ENCODE measurements at places on chromosomes 5 and 9. TPM values are rescaled to one million over a fixed set of nuclear protein-coding genes. Genes with fewer than 3 reads are reported as not detected.

Gene PRELID2
- total RNA-seq, result 0.29 TPM

GRCh38 chr9:135245482-135246247 lies 158.2 kb downstream of the OLFM1 start:
- no peak for DNase-seq

GRCh38 chr5:142048272-142048671 lies 35.4 kb upstream of the GNPDA1 start:
- no peak for DNase-seq

- DNase-seq, result no peak
These were observed 338.6 kb upstream of the TNC start for GRCh38 chr9:115456515-115456914.

Gene FOXE1
- not detected for total RNA-seq

DNA sequence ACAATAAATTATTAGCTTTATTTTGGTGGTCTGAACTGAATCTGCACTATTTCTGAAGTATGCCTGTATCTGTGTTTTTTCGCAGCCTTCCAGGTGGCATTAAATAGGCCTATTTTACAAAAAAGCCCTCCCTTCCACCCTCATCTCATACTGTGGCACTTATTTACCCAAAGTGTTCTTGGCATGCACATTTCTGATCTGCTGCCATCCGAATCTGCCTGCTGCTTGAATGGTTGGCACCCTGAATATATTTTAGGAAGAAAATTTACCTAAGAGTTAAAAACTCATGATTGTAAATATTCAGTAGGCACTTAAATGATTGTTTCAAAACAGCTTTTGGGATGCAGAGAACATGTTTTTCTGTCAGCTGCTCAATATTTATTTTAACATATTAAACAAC lies 150.1 kb downstream of the SLC28A3 start:
- DNase-seq, result no peak

GRCh38 chr5:85263125-85263524 lies 878.4 kb upstream of the EDIL3 start:
- no peak for DNase-seq

DNA sequence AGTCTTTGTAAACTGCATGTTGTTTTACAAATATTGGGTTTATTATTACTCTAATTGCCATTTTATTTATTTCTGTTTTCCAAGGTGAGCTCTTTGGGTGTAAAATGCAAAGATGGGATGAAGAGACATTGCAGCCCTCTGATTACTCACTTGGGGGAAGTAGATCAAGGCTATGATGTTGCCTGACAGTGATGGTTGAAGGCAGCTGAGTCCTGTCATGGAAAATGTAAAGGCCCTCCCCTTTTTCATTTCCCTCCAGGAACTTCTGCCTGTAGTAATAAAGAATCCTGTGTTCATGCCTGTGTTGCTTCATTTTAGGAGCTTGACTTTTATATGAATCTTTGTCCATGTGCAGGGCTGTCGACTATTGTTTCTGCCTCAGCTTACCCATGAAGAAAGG lies 605.4 kb upstream of the CLINT1 start:
- DNase-seq, result no peak

Gene SPARC
- 14.5 TPM for total RNA-seq

GRCh38 chr9:14358523-14358922 lies 44.6 kb upstream of the NFIB start:
- DNase-seq, result no peak

Gene PCDHB4
- total RNA-seq, result 0.19 TPM

- DNase-seq, result no peak
These were observed 14.1 kb downstream of the ERP44 start for GRCh38 chr9:100084734-100085133.

- peak; percentile 19 for DNase-seq
These were observed 17.5 kb upstream of the ROPN1L start for GRCh38 chr5:10424124-10424731.

DNA sequence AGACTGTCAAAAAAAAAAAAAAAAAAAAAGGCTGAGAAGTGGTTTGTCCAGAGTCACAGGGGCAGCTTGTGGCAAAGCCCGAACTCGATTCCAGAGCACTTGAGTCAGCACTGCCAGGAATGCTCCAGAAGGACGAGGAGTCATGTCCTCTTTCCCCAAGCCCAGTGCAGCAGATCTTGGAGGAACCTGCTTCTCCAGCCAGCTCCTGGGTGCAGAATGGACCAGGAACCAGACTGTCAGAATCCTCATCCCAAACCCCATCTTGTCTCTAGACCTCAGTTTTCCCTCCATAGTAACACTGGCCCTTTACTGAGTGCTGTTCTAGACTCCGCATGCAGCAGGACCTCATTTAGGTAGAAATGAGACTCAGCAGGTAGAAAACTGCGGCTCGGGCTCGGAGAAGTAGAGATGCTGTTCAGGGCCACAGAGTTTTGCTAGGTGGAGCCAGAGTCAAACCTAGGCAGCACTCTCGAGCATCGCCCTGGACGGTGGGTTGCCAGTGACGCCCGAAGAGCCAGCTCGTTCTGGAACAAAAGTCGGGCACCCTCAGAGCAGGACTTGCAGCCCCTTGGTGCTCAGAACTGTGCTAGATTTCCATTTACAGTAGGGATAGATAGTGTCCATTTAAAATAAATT lies 15.4 kb downstream of the CD74 start:
- DNase-seq, result no peak

Gene IFNK
- not detected for total RNA-seq

- DNase-seq, result no peak
These were observed 44.1 kb downstream of the DPYSL3 start for GRCh38 chr5:147465747-147466146.

DNA sequence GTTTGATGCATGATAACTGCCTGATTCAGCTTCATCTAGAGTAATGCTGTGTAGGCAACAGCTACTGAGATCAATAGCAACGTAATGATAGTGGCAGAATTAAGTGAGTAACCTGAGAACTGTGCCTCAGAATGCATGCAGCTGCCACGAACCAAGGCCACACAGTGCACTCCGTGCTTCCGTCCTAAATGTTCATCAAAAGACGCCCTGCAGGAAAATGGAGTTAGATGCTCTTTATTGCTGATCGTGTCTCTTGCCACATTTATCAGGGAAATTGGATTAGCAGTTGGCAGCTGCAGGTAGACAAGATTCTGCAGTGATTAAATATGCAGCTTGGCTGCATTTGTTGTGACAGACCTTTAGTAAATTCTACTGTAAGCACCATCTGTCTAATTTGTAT lies 107.7 kb upstream of the TLX3 start:
- no peak for DNase-seq

DNA sequence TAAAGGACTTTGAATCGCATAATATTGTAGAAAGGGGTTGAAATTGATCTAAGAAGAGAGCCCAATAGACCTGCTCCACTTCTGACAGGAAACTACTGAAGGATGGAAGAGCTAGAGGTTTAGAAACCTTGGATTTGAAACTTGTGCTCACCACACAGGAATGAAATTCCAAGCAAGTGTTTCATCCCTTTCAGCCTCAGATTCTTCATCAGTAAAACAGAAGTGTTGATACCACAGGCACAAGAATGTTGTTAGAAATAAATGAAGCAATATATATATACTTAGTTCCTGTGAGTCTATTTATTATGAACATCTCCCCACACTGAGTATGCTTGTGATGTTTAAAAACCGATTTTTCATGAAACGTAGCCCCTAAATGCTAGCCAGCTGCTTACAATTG lies 43.8 kb downstream of the PRRC1 start:
- DNase-seq, result no peak

Gene FBP2
- total RNA-seq, result not detected

GRCh38 chr5:134526483-134527155 lies 1.1 kb downstream of the JADE2 start:
- peak; percentile 57 for DNase-seq

DNA sequence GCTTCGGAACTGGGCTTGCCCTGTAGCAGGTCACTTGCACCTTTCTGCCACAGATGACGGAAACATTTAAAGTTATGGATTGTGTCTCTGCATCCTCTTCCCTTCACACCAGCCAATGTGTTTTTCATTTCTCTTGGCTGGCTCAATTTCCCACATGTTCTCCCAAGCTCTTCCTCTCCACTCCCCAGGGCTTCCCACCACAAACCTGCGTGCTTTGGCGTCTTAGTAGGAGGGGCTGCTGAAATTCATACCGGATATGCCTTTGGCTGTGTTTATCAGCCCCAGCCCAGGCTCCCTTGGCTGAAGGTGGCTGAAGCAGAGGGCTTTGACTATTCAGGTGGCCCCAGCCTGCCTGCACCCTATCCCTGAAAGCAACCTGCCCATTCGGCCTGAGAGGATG lies 32.1 kb downstream of the ADRB2 start:
- no peak for DNase-seq

Gene ARHGEF28
- total RNA-seq, result not detected

Gene NR2F1
- total RNA-seq, result not detected

GRCh38 chr5:29122306-29122705 lies 2071.2 kb upstream of the CDH6 start:
- DNase-seq, result no peak

Gene PKN3
- 1.1 TPM for total RNA-seq

Data from naive thymus-derived CD4-positive, alpha-beta T cell (primary cell).